ENCODE measurements at places on chromosomes 3 and 15.

GRCh38 chr15:24948495-24948894, 6.3 kb upstream of the SNRPN start:
- no peak for DNase-seq

DNA sequence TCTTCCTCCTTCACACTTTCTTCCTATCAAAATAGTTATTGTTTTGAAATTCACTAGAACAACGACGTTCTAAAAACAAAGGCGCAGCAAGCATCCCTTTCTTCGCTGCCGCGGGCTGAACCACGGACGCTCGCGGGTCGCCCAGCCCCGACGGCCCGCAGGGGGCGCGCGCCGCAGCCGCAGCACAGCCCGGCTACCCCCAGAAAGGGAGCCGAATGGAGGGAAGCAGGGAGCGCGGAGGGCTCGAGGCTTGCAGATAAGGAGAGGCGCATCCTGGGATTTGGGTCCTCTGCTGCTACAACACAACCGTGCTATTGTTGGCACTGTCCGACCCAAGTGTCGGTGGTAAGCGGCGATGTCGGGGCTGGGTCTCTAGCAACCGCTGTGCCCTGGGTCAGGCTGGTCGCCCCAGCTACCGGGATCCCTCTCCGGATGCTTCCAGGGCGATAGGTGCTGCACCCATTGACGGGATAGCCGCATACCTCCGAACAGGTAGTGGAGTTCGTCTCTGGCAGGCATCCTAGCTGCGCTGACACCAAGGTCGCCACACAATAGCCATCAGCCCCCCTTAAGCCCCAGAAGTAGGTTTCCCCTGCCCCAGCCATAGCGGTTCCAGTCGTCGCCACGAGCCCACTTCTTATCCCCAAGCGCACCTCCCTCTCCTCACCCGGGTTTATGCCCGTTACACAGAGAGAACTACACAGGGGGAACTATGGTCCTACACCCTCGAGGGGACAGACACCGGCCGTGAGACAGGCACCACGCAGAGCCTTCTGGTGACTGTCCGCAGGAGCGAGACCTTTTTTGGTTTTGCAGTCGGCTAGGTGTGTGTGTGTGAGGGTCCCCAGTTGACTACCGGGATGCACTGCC, 6.0 kb downstream of the ONECUT1 start:
- no peak for DNase-seq

- no peak for DNase-seq
These were observed 433.3 kb downstream of the FOXP1 start for GRCh38 chr3:71149959-71150954.

DNA sequence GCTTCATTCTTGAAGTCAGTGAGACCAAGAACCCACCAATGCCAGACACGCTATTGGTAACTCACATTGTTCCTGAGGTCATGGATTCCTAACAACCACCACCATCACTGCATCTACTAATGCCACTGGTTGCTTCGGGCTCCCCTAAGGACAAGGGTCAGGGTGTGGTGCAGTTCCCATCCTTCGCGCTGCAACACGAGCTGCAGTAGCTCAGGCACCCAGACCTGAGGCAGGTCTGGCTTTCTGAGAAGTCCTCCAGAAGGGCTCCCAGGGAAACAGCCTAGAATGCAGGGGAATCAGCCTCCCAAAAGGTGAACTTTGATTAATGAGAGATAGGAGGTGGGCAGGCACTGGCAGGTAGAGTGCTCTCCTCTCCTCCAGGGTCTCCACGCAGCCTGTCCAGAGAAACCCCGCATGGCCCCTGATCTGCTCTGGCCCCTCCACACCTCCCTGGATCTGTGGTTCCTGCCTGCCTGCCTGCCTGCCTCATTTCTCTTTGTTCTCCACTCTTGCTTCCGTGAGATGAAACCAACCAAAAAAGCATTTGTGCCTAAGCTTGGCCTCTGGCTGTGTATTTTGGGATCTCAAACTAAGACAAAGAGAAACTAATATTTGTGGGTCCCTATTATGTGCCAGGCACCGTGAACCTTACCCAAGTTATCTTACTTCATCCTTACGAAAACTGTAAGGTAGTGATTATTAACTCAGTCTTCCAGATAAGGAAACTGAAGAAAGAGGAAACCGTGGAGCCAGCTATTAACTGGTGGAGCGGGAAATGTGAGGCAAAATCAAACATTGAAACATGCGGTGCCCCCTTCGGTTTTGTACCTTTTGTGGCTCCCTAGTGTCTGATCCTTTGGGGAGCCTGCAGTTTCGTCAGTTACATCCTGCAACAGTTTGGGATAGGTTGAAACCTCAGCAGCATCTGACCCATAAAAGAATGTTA, 43.9 kb upstream of the USP3 start:
- DNase-seq = no peak

DNA sequence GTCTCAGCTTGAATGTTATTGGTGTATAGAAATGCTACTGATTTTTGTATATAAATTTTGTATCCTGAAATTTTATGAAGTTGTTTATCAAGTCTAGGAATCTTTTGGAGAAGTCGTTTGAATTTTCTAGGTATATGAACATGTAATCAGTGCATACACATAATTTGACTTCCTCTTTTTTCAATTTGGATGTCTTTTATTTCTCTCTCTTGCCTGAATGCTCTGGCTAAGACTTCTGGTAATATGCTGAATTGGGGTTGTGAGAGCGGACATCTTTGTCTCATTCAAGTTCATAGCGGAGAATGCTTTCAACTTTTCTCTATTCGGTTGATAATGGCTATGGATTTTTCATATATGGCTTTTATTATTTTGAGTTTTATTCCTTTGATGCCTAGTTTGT, 100.9 kb upstream of the MCTP2 start:
- DNase-seq = no peak

- DNase-seq = no peak
These were observed 611.4 kb upstream of the NAALADL2 start for GRCh38 chr3:174247687-174248152.

DNA sequence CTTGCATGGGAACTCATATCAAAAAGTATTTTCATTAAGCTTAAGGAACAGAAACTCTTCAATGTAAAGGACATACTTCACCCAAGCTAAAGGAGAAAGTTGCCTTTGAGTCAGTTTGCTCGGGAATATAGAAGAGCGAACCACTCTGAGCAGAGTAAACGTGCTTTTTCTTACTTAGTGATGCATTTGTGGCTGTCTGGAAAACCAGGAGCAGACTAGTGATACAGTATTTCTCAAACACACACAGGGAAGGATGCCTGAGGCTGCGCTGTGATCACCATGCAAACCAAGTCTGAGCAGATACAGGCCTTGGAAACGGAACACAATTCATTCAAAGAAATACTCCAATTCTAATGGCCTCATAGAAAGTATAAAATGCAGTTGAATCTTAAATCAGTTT, 121.0 kb upstream of the CDIN1 start:
- DNase-seq = no peak

DNA sequence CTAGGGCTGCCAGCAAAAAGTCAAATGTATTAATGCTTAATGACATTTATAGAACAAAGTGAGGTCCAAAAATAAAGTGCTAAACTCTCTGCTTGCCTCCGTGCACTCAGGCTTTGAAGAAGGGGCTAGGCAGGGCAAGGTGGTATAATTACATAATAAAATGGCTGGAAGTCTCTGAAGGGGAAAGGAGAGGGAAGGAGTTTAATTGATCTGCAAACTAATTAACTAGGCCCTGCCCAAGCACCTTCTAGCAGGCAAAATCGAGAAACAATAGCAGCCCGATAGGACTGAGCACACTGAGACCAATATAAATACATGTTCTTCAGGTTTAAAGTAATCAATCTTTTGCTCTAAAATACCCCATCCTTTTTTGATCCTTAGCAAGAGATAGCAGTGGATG, 13.0 kb downstream of the DIS3L start:
- no peak for DNase-seq

- DNase-seq = no peak
These were observed 233.5 kb upstream of the DCBLD2 start for GRCh38 chr3:99134986-99135385.

- no peak for DNase-seq
These were observed 10.9 kb downstream of the CA12 start for GRCh38 chr15:63370764-63371163.

DNA sequence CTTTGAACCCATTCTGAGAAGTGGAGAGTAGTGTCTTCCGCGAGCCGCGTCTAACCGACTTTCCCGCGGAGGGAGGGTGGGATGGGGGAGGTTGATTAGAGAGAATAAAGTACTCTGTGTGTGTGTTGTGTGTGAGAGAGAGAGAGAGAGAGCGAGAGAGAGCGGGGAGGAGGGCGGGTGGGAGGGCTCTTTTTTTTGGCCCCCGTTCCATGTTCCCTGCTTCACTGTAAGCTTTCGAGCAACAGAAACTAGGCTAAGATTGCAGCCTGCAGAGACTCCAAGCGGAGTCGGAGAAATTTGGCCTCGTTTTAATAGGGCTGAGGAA, 1.6 kb upstream of the MEIS2 start:
- no peak for DNase-seq

DNA sequence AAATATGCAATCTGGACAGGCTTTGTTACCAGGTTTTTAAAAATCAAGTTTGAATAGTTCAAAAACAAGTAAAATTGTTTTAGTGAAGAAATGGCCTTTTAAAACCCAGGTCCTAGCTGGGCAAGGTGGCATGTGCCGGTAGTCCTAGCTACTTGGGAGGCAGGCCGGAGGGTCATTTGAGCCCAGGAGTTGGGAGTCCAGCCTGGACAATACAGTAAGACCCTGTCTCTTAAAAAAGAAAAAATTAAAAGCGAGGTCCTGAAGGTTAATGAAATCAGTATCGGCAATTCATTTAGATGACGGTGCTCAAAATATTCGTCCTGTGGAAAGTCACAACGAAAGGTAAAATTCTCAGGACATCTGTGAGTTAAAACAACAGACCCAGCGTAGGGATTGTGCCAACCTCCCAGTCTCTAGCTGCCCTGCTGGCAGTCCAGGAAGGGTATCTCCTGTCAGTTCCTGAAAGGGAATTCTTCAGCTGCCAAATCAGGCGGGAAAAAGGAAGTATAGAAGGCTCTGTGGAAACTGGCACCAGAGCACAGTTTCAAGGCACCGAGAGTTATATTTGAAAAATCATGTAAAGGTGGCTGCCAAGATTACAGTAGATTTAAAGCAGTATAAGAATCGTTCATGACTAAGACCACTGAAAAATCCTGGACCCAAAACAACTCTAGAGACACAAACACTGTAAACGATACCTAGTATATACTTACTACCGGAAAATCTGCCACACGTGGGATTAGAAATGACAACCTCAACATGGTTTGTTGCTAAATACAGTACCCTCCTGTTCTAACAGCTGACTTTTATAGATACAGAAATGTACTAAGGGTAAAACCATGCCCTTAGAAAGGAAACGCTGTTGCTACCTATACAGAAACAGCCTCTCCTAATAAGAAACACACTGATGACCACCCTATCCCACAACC, 1.2 kb upstream of the ABHD17C start:
- DNase-seq = no peak

GRCh38 chr3:32913790-32914446, 37.5 kb upstream of the CCR4 start:
- DNase-seq = no peak

DNA sequence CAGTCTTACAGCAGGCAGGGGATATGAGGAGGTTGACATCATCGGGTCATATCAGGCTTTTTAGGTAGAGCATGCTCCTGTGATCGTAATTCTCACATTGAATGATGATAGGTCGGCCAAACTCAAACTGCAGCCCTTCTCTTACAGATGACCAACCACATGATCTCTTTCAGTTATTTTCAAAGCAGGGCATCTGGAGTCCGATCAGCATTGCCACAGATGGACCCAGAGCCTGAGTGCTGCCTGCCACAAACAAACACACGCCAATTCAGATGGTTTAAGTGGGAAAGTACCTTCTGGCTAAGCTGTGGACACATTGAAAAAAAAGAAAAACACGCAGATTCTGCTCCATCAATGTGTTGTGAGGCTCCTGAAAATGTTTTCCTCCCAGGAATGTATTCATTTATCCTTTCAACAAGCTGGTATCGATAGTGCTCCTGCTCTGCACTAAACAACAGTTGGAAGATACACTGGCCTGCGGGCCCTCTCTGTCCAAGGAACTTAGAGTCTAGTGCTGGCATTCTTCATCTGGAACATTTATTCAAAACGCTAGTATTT, 31.2 kb downstream of the ARPP21 start:
- no peak for DNase-seq

DNA sequence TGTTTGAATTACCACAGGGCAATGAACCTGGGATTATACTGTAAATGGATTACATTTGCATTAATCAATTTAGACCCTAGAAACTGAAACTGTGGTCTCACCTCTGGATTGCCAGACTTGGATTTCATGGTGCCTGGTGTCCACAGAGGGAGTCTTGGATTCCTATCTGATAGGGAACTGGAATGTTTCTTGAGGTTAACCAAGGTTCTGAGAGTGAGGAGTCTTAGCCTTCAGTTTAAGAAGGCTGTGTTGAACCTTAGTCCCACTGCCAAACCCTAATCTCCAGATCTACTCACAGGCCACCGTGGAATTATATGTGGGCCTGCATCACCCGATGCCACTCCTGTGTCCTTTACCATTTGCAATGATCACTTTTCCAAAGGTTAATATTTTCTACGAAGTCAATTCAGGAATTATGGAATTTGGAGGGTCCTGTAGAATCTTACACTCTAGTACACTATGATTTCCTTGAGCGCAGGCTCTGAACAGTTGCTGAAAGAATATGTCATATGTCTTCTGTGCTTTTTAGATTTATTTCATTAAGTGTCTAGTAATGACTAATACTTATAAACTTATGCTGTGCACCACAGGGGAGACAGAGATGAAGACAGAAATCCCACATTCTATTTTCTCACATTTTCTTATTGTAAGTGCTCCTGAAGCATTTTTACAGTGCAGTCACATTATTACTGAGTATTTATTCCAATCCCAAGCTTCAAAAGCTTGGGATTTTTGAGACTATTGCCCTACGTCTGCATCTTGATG, 87.9 kb downstream of the EFL1 start:
- no peak for DNase-seq

GRCh38 chr3:102180280-102180931, 254.4 kb upstream of the ZPLD1 start:
- no peak for DNase-seq

- no peak for DNase-seq
These were observed 25.9 kb upstream of the UACA start for GRCh38 chr15:70789213-70789612.

GRCh38 chr3:194483850-194484249, 3.0 kb downstream of the ATP13A3 start:
- DNase-seq = no peak

DNA sequence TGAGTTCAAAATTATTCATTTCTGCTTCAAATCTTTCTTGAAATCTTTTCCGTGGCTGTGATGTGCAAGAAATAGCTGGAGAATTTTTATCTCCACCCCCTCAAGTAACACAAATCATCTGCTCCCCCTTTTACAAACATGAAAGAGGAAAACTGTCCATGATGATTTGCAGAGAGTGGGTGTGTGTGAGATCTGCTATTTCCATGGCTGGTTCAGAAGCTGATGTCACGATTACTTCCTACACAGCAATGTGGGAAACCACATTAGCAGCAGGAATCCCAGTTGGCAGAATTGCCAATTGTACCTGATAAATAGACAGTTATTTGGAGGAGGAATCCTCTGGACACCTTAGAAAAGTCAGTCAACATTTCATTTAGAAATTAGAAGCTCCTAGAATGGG, 75.2 kb upstream of the GRM7 start:
- no peak for DNase-seq

- DNase-seq = no peak
These were observed 8.8 kb upstream of the CPOX start for GRCh38 chr3:98602078-98602678.

GRCh38 chr3:69144631-69145245, 22.3 kb upstream of the LMOD3 start:
- DNase-seq = no peak

- no peak for DNase-seq
These were observed 842 bp upstream of the U2SURP start for GRCh38 chr3:143000528-143000927.

Measured in effector CD4-positive, alpha-beta T cell (primary cell).